IPS DF 19.7 (cell line): ENCODE measurements at places on chromosomes 4 and X.

GRCh38 chr4:30535255-30535654 is 184.9 kb upstream of the PCDH7 start:
- no peak for DNase-seq

DNA sequence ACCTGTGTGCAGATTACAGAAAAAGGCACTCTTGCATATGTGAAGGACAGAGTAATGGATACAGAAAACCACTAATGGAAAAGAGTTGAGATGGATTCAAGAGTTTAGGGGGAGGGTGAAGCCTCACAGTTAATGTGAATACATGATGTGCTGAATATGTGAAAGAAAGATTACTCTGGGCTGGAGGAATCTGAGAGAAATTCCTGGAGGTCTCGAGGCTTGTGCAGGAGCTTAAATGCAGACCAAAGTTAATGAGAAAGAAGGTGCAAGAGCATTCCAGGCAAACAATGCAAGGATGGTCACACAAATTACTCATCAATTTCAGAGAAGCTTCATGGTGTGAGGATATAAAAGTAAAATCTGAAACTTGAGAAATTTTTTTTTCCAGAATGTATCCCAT is 768.8 kb downstream of the STPG2 start:
- DNase-seq: no peak

DNA sequence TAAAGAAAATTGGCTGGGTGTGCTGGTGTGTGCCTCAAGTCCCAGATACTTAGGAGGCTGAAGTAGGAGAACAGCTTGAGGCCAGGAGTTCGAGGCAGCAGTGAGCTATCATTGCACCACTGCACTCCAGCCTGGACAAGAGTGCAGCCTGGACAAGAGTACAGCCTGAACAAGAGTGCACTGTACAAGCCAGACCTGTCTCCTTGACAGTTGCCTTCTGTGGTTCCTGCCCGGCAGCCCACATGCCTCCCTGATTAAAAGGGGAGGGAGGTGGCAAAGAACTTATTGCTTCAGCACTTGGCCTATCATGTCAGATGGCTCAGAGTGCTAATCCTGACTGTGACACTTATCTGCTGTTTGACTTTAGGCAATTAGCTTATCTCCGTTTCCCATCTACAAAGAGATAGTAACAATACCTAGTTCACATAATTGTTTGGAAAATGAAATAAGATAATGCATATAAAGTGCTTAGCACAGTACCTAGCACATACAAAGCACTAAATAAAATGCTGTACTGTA is 249.1 kb downstream of the DCLK2 start:
- no peak for DNase-seq

- no peak for DNase-seq
These were observed 5.2 kb downstream of the SPATA4 start for GRCh38 chr4:176189891-176190795.

DNA sequence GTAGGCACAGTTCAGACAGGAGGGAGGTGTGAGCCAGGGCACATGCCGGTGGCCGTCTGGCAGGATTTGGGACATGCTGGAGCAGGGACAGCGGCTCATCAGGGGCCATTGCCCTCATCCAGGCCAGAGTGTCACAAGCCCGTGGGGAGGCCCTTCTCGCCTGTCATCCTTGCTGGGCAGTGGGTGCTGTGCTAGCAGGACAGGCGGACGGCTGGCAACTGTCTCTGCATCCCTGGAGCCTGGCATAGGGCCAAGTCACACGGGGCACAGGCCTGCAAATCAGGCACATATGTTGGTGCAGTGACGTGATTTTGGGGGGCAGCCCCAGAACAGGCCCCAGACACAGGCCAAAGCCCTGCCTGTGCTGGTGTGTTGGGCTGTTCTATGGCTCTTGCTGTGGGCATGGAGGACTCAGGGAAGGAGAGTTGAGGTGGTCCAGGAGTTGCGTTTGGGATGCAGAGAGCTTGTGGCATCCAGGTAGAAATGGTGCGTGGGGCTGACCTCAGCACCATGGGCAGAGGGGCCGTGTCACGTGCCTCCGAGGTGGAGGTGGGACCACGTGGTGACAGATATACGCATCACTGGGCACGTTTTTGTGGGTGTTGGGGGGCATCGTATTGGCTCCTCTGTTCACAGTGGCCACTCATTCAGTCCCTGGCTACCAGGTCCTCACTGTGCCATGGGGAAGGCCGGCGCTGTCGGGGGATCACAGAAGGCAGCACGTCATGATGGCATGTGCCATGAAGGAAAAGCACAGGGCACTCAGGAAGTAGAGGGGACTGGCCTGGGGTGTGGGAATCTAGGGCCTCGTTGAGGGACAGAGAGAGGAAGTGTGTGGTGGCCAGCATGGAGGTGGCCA is 14.6 kb upstream of the MSANTD1 start:
- DNase-seq: no peak

DNA sequence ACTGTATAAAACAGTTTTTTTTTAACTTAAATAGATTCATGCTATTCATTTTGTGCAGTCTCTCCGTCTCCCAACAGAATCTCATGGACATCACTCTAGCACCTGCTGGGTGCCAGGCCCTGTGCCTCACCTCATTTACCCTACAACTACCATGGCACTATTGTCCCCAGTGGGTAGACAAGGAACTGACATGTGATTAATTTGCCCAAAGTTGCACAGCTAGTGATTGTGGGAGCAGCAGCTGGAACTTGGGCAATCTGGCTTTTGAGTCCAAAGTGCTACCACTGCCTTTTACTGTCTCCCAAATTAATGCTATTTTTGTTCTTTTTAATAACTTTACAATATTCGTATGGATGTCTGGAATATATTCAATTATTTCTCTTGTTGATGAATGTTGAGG is 11.2 kb upstream of the PGRMC2 start:
- DNase-seq: no peak
